Stimulated activated CD8-positive, alpha-beta memory T cell treated with anti-CD3 and anti-CD28 coated beads, Interleukin-4, amount 100 ng/mL, for 1 hour (primary cell): ENCODE measurements at places on chromosomes 3 and 15.

DNA sequence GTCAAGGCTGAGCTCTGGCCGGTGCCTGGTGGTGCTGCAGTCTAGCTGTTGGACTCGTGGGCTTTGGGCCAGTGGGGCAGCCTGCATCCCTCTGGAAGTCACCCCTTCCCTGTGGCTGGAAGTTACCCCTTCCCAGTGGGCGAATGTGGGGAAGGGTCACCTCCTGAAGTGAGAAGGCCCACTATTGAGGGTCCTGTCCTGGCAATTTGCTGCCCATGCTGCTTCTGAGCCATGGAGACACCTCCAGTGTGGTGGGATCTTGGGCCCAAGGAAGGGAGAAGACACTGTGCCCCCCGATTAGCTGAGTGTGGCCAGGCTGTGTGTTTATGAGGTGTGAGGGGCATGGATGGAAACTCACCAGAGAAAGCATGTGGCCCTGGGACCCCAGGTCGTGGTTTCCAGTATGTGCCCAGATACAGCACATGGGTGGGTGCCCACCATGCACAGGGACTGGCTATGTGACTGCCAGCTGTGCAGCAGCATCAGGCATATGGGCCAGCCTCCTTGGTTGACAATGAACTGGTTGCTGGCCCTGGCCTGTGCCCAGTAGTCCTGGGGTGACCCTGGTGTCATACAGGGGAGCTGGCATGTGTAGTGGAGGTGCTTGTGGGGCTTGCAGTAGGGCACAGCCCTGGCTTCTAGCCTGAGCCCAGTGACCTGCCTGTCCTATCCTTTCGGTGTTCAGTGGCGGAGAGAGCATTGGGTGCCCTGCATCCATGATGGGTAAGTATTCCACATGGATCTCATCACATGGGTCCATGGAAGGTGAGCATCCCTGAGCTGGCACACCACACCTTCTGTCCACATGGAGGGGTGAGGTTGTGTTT is 221.2 kb downstream of the SNRPN start:
- no peak for DNase-seq

DNA sequence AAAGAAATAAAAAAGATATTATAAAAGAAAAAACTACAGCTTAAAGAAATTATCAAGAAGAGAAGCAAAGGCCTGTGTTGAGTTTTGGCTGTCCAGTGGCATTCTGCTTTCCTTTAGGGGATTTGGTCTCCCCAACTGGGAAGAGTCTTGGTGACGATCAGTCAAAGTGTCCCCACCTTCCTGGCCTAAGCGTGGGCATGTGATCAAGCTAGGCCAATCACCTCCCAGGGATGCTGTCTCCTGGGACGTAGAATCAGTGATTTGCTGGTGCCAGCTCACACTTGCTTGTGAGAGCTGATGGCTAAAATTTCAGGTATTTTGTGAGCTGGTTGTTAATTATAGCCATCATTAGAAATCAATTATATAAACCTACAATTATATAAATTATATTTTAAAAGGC is 69.5 kb downstream of the ATP2B2 start:
- no peak for DNase-seq

DNA sequence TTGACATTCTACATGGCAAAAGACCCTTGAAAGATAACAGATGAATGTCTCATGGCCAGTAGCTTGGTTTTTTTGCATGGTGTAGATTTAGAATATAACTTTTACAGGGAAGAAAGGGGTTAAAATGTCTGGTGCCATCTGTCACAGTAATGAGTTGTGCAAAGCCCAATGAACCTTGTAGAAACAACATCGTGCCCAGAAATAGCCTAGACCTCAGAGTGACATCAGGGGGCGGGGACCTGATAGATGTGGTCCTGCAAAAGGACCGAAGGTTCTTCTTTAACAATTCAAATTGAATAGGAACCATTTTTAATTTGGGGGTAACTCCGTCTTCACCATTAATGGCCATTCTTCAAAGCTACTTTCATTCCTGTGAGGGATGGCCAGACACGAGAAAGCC is 254.1 kb upstream of the CTDSPL start:
- DNase-seq, result no peak

DNA sequence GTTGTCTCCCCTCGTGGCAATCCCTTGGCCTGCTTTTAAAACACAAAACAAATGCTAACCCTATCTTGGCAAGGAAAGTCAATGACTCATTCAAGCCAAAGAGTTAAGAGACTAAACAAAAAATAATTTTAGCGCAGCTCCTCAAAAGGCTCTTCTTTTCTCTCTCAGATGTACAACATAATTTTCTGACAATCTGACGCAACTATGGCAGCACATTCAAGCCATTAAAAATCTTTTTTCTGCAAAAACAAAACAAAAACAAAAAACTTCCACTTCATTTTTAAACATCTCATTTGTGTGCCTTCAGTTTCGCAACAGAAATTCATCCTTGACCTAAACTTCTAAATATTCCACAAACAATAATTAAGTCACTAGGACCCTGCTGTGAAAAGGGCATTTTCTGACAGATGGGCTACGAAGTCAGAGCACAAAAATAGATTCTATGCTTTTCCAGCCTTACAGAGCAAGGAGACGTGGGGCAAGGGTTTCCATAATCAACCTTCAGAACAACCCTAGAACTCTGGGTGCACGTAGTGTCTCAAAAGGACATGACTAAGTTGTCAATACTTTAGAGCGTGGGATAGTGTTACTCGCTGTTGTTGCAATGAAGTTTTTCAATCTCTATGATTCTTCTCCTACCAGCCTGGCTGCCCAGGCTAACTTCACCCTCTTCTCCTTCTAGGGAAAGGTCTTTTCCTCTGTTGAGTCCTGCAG is 84.3 kb downstream of the MB21D2 start:
- no peak for DNase-seq

GRCh38 chr3:126666658-126667528 is 12.0 kb upstream of the TXNRD3 start:
- DNase-seq, result no peak

DNA sequence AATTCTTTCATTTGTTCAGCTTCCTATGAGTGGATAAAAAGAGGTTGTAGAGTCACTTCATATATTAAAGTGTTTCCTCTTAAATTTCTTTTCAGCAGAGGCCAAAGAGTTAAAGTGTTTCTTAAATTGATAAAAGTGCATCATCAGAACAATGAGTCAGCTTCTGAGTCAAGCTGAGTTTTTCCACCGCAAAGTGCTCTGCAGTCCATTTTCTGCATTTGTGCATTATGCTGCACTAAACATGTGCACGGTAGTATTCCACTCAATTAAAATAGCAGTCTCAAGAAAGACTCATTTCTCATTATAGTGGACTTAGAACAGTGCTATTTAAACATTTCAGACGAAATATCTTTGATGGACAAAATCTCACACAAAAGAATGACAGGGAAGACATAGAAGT is 152.0 kb downstream of the ZBBX start:
- DNase-seq, result no peak

DNA sequence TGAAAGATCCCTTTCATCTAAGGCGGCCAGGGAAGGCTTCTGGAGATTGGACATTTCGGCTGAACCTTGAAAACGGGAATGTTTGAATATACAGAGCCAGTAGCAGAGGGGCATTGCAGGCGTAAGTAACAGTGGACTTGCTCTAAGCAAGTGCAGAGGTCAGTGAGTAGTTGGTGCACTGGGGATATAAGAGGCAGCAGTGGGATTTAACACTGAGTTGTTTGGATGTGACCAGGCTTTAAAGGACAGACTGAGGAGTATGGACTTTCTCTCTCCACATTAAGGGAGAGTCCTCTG is 1.3 kb downstream of the ARNT2 start:
- DNase-seq, result no peak

DNA sequence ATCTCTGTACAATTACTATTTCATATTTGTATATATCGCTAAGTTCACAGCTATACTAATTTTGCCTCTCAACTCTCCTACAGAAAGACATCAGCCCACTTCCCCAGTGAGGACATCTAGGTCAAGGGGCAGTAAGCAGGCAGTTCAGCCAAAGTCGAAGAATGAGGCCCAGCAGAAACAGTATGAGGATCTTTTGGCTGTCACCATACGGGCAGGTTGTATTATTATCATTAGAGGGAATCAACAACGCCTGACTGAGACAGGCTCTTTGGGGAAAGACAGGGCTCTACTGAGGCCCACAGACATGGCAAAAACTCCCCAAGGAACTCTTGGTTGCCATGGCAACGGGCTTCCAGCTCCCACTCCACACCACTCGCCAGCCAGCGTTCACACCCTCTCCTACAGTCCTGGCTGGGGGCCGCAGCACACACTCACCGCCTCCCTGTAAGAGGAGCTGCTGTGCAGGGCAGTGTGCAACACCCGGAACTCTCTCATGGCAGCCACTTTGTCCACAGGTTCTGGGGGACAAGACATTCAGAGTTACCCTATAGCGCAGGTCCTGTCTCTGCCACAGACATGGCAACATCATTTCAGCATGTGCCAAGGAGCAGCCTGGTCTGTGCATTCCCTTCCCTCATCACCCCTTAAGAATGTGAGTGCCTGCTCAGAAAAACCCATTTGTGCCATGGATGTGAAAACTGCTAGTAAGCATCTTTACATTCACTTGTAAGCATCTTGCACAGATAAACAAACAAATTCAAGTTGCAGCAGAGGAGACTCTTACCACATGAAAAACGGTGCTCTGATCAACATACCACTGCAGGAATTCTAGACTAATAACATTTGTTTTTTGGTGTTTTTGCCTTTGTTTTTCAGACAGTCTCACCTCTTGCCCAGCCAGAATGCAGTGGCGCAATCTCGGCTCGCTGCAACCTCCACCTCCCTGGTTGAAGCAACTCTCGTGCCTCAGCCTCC is 8.8 kb downstream of the UBL7 start:
- no peak for DNase-seq

GRCh38 chr15:67259379-67259778 is 4.8 kb downstream of the IQCH start:
- no peak for DNase-seq

DNA sequence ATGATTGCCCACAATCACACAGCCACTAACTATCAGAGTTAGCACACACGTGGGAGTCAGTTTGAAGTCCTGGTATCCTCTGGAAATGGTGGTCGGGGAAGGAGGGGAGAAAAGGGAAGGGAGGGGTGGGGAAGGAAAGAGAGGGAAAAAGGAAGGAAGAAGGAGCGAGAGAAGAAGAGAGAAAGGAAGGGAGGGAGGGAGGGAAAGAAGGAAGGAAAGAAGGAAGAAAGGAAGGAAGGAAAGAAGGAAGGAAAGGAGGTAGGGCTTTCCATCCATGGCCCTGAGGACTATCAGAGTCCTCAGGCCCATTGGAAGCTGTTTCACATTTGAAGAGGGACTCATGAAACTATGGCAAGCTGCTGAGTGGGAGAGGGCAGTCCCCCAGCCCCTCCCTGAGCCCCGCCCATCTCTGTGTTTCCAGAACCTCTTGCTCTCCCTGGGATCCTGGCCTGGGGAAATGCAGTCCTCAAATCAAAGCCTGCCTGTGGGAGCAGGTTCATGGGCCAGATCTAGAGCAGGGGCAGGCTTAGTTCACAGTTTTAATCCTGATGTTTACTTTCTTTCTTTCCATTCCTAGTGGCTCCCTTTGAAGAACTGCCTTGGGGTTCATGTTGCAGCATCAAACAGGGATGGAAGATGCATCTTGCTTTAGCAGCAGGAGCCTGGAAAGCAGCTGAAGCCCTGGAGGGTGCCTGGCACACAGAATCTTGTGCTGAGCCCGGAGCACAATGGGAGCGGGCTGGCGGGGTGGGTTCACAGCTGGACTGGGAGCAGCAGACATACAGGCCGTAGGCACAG is 66.1 kb upstream of the GLCE start:
- DNase-seq, result no peak

DNA sequence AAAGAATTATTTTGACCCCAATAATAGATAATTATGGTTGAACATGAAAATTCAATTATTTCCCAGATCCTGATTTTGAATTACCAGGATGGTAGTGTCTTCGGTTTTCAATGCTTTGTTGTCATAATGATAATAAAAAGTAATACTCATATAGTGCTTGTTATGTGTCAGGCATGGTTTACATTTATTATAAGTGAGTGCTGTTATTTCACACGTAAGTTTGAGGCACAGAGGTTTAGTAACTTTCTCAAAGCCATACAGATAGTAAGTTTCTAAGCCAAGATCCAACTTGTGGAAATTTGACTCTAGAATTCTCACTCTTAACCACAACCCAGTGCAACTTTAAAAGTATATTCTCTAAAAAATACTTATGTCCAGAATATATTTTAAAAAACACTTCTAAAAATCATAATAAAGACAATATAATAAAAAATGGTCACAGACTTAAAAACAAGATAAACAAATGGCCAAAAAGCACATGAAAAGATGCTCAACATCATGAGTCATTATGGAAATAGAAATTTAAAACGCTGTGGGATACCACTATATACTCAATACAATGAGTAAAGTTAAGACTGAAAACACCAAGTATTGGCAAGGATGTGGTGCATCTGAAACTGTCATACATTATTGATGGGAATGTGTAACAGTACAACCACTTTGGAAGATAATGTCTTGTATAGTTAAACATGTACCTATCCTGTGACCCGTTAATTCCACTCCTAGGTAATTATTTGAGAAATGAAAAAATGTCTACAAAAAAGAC is 45.2 kb downstream of the SPRED1 start:
- no peak for DNase-seq

GRCh38 chr15:46410705-46411104 is 775.9 kb downstream of the SQOR start:
- DNase-seq, result no peak

DNA sequence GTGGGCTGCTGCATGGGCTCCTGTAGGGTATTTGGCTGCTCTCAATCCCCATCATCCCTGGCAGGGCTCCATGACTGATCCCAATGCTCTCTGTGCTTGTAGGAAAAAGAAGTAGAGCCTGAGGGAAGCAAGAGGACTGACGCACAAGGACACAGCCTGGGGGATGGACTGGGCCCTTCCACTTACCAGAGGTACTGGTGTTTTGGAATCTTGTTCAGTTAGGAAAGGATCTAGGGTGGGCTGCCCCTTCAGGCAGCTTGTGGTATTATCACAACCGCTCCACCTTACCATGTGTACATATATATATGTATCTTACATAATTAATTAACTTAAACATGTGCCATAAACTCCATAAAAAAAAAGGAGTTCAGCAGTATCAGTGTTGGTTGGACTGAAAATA is 1.3 kb downstream of the SLC28A2 start:
- no peak for DNase-seq

DNA sequence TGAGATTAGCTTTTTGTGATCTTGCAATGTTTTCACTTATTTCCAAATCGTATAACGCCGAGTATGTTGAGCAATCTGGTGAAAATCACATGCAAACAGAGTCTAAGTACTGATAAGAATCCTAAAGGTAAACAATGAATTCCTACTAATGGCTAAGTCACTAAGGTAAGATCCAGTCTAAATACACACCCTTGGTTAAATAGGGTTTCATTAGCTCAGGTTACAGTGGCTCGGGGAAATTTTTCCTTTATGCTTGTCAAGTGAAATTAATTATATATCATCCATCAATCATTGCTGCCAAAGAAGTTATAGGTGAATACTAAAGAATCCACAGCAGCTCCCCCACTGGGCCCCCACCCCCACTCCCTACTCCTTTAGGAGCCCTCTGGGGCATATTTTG is 139.3 kb downstream of the SOX2 start:
- DNase-seq, result no peak

GRCh38 chr3:174355505-174355904 is 503.6 kb upstream of the NAALADL2 start:
- no peak for DNase-seq

GRCh38 chr3:115790759-115791158 is 167.4 kb downstream of the GAP43 start:
- DNase-seq, result no peak

GRCh38 chr15:70327856-70328678 is 230.3 kb upstream of the TLE3 start:
- DNase-seq, result no peak
